ENCODE measurements at places on chromosomes 6 and 20. TPM values are rescaled to one million over a fixed set of nuclear protein-coding genes. Genes with fewer than 3 reads are reported as not detected.

TTI1 gene
- 10.4 TPM for total RNA-seq

DNA sequence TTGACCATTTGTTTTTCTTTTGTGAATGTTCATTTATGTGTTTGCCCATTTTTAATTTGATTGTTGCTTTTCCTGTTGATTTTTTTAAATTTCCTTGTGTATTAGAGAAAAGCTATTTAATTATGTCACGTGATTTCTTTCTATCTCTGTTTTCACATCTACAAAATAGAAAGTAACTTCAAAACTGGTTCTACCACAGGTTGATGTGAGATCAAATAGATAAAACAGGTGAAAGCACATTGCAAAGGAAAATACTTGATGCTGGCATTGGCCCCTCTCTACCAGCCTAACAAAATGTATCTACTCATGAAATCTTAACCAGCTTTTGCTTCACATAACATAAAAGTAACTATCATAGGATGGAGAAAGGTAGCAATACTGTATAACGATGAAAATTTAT, 129.2 kb downstream of the TMEM242 start:
- DNase-seq: no peak

- no peak for DNase-seq
Observed at GRCh38 chr6:73811706-73812105, 115.7 kb downstream of the CD109 start.

MAP7 gene
- 2.7 TPM for total RNA-seq
